ENCODE measurements at places on chromosomes 3 and 15.

DNA sequence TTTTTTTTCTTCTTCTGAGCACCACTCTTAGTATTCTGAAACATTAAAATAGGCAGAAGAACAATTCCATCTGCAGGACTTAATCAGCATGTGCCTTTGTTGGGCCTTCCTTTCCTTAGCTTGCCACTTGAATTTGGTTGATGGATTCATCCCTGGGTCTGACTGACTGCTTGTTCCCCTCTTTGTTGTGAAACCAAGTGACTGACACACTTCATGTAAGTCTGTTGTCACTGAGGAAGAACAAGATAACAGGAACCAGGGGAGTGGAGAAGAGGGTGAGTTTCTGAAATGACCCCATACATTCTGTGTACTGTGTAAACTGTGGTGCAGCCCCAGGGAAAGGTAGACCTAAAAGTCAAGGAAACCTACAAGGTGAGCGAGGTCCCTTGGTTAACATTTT lies 188.7 kb upstream of the TBC1D5 start:
- DNase-seq: no peak

DNA sequence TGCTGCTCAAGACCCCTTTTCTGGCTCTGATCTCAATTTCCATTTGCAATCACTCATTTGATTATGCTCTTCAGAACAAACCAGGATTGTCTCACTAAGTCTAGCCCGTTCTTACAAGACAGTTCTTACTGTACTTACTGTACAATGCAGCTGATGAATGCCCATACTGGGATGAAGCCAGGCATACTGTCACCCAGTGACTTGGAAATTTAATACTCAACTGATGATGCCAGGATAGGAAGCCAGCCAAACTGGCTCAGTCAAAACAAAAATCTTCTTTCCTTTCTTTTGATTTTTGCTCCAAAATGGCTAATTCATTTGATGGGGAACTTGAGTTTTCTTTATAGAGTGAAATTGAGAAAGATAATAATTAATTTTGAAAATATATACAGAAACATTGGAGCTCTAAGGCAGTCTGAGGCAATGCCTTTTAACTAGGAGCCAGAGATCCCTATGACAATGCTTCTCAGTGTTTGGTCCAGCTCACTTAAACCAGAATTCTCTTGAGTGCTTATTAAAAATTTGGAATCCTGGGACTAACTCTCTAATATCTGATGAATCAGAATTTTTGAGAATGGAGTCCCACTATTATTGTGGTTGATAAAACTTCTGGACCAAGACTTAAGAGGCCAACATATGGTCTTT lies 265.6 kb upstream of the THBS1 start:
- no peak for DNase-seq

GRCh38 chr3:133812872-133813271 lies 7.3 kb downstream of the SRPRB start:
- no peak for DNase-seq

DNA sequence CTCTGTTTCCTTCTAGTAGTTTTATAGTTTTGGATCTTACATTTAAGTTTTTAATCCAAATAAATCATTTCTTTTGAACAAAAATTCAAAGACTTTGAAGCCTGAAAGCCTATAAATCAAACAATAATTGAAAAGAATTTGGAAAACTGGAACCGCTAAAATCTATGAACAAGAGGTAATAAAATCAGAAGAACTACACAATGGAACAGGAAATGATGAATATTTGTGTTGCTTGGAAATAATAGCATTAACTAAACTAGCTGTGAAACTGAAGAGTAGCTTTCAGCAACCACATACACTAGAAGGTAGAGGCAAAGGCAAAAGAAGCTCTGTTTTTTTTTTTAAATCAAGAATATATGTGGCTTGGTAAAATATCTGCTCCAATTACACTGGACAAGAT lies 147.9 kb upstream of the ABI3BP start:
- no peak for DNase-seq

DNA sequence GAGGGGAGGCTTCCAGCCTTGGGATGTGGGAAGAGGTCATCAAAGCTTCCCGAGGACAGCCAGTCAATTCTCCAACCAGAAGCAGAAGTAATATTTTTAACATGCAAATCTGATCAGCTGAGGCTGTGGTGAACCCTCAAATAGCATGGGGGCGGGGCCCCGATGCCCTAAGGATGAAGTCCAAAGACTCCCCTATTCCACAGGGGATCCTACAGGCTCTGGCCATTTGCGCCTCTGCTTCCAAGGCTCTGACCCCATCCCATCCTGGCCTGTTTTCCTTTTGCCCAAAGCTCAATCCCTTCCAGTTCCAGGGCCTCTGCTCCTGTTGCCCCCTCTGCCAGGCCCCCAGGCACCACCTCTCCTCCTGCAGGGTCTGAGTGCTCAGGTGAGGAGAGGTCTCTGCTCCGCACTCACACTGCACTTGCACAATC lies 6.7 kb upstream of the CSK start:
- peak; percentile 77 for DNase-seq

GRCh38 chr3:44914936-44915335 lies 40.5 kb downstream of the TGM4 start:
- DNase-seq: no peak

GRCh38 chr3:173267716-173268115 lies 126.7 kb upstream of the SPATA16 start:
- no peak for DNase-seq

- DNase-seq: no peak
These were observed 135.1 kb upstream of the SEMA6D start for GRCh38 chr15:47582233-47582632.

DNA sequence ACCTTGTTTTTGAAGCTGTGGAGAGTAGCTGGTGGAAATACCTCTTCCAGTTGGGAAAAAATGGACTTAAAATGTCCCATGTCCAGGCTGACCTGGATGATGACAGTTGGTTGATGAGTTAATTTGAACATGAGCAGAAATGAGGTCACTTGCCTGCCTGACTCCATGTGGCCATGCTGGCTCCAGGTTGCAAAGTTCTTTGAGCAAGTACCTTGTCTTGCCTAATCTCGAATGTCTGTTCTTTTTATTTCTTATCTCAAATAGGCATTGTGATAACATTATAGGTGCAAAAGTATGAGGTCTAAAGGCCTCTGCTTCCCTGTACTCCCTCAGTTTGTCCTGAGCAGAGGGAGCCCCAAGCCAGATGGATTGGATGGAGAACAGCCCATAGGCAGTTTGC lies 9.0 kb downstream of the MAPKBP1 start:
- no peak for DNase-seq

DNA sequence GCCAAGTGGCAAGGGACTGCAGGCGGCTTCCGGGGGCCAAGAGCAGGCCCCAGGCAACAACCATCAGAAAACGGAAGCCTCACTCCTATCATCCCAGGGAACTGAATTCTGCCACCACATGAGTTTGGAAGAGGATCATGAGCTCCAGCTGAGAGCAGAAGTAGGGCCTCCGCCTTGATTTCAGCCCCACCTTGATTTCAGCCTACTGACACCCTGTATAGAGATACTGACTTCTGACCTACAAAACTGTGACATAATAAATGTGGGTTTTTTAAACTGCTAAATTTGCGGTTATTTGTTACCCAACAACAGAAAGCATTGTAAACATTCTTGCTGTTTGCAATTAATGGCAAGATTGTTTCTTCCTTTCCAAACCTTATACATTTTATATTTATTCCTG lies 21.6 kb upstream of the RARRES1 start:
- DNase-seq: no peak

- no peak for DNase-seq
These were observed 15.1 kb downstream of the GOLIM4 start for GRCh38 chr3:168080499-168081170.

GRCh38 chr3:72080095-72080494 lies 295.1 kb upstream of the PROK2 start:
- DNase-seq: no peak

DNA sequence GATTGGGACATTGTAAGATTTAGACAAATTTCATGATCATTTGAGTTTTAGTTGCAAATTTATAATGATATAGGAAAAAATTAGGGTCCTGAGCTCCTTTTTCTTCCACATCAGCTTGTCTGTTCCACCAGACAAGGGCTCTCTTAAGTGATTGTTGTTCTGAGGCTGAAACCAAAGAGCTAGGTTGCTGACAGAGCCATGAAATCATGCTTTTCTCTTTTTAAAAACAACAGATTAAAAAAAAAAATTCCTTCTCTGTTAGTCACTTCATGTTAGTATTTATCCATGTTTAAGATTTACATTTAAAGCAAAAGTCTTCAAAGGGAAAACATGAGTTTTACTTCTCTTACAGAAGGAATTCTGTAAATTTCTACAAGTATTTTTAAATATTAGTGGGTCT lies 56.8 kb downstream of the ATP2C1 start:
- no peak for DNase-seq

DNA sequence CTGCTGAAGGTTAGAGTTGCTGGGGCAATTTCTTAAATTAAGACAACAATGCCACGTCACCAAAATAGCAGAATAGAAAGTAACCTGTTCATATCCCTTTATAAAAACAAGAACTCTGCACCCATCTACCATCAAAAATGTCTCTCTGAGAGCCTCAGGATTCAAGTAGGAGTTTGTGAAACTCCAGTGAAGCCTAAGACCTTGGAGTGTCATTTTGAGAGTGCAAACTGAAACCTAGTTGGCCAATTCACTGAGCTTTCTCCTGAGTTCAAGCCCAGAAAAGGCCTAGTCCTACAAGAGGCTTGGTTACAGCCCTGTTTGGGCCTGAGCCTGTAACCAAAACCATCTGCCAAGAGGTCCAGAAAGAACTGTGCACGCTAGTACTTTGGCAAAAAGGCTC lies 335.1 kb downstream of the EFHB start:
- no peak for DNase-seq

DNA sequence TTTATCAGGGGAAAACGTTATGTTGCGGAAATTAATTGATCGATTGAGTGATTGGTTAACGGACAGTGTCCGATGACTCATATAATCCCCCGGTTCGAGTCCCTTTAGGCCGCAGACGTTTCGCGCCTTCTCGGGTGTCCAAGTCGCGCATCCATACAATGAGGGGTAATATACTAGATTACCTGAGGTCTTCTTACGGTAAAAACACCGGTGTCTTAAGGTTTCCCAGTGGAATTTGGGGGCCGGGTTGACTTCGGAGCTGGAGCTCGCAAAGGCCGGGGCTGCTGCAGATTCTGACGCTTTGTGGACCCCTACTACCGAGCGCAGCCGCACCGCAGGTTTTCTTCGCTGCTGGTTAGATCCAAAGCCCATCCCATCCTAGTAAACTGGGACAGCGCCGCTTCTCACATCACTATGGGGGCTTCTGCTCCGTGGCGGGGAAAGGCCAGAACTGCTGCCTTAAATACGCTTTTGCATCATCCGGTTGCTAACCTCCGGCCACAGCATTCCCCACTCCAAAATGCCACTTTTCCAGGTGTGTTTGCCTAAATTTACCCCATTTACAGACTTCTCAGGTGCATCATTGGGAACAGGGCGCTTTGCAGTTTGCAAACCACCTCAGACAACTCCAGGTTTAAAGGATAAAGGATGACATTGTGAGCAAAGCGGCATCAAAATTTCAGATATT lies 858 bp upstream of the SACM1L start:
- peak; percentile 81 for DNase-seq

GRCh38 chr3:154842536-154842935 lies 237.6 kb upstream of the MME start:
- no peak for DNase-seq

DNA sequence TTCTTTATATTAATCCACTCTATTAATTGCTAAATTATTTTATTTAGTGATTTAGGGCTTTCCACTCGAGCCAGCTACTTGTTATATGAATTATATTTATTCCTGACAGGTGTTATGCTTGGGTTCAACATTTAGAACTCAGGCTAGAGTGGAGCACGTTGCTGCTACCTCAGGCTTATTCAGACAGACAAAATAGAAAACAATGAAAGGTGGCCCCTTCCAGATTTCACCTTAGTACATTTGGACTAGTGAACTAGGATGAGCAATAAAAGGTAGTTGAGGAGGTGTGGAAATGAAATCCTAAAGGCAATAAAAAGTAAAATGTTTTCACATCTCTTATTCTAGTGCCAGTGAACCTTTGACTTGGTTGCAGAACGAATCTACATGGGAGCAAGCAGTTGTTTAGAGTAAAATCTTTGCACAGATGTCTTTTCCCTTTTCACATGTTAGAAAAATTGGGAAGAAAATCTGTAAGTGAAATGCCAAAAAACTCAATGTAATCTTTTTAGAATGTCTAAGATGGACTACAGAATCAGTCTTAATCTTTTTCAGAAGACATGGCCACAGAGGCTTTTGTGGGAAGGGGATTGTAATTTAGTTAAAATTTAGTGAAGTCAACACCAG lies 63.8 kb downstream of the AKAP13 start:
- DNase-seq: no peak

DNA sequence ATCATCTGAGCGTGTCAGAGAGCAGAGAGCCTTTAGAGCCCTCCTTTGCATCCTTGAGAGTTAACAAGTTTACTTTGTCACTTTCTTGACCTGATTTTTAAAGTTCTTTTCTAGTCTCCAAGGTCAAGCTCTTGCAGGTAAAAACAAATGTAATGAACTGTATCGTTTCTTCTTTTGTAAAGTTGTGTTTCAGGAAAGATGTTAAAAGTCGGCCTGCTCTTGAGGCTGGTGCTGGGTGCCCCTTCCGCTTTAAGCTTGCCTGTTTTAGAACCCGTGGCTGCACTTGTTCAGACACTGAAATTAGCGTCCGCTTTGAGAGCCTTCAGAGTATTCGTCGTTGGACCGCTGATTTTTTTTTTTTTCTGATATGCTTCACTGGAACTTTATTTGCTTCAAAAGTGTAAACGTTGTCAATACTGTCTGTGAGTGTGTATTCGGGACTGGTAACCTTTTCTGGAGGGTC lies 52.6 kb upstream of the ULK4 start:
- no peak for DNase-seq

- peak; percentile 33 for DNase-seq
These were observed 9.7 kb upstream of the LRRC15 start for GRCh38 chr3:194379231-194379630.

GRCh38 chr15:63264688-63265293 lies 12.6 kb upstream of the APH1B start:
- no peak for DNase-seq

DNA sequence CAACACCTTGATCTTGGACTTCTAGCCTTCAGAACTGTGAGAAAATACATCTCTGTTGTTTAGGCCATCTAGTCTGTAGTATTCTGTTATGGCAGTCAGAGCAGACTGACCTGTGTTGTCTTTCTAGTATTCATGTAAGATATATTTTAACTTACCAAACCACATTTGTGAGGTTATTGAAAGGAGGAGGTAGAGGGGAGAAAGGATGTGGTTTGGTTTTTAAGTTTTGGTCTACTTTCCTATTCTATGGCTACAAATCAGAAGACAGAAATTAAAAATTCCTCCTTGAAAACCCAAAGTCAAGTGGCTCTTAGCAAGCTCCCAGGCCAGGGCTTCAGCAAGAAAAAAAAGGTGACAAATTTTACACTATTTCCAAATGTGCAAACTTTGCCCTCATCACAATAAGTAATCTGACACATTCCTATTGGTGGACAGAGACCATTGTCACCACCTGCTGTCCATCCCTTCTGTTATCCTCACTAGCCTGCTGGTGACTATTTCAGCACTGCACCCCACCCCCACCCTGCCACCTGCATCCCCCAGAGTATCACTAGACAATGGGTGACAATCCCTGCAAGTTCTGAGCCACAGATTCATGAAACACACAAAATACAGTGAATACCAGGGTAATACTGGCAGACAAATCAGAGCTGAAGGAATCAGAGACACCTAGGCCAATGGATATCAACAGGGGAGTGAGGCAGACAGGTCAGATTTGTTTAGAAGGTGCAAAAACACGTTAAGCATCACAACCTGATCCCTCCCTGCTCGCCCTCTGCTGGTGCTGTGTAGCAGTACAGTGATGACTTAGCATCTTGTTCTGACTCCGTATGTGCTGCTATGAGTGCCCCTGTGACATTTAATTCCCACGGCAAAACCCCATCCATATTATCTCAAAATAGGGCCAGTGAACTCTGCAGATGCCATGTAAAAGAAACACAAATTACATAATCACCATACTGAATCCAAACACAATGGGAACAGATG lies 79.0 kb upstream of the DCLK3 start:
- DNase-seq: no peak
